ENCODE measurements at places on chromosomes 7 and 10.

GRCh38 chr7:11035661-11036060 is 62.0 kb downstream of the PHF14 start:
- no peak for DNase-seq

GRCh38 chr10:91006001-91006751 is 85.3 kb upstream of the ANKRD1 start:
- peak; percentile 62 for DNase-seq

GRCh38 chr10:103053659-103054581 is 135.8 kb downstream of the CNNM2 start:
- DNase-seq = peak; percentile 51

GRCh38 chr7:116075351-116076145 is 45.0 kb upstream of the TFEC start:
- no peak for DNase-seq

DNA sequence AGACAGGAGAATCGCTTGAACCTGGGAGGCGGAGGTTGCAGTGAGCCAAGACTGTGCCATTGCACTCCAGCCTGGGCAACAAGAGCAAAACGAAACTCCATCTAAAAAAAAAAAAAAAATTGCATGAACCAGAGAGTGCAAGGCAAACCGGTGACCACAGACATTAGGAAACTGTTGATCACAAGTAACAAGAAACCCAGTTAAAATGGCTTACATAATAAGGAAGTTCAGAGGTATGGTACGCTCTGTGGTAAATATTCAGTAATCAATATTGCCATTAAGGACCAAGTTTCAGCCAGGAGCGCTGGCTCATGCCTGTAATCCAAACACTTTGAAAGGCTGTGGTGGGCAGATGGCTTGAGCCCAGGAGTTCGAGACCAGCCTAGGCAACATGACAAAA is 9.2 kb upstream of the NT5C2 start:
- DNase-seq = no peak

DNA sequence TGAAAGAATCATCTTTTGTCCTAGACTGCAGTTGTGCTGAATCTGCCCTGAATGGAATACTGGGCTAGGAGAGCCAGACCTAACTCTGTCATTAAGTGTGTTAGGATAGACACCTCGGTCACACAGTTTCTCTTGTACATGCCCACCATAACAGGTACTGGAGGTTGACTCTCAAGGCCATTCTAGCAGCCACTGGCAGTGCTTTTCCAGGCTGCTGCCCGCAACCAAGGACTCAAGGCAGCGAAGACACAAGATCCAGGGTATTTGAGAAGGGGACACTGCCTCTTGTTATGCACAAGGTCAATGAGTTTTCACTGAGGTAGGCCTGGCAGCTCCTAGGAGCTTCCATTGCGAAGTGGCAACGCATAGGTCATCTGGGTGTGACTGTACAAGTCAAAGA is 70.6 kb upstream of the ZNF746 start:
- no peak for DNase-seq

- peak; percentile 23 for DNase-seq
These were observed 1164.0 kb upstream of the CELF2 start for GRCh38 chr10:9853405-9854355.

GRCh38 chr7:34501156-34501555 is 156.9 kb upstream of the NPSR1 start:
- no peak for DNase-seq

- no peak for DNase-seq
These were observed 103.3 kb downstream of the SEMA3A start for GRCh38 chr7:84091318-84091717.

DNA sequence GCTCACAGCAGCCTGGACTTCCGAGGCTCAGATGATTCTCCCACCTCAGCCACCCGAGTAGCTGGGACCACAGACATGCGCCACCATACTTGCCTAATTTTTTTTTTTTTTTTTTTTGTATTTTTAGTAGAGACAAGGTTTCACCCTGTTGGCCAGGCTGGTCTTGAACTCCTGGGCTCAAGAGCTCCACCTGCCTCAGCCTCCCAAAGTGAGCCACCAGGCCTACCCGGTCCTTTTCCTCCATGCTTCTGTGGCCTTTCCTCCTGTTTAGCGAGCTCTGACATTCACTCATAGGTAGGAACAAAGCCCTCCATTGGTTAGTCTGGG is 50.1 kb upstream of the SRPK2 start:
- no peak for DNase-seq

DNA sequence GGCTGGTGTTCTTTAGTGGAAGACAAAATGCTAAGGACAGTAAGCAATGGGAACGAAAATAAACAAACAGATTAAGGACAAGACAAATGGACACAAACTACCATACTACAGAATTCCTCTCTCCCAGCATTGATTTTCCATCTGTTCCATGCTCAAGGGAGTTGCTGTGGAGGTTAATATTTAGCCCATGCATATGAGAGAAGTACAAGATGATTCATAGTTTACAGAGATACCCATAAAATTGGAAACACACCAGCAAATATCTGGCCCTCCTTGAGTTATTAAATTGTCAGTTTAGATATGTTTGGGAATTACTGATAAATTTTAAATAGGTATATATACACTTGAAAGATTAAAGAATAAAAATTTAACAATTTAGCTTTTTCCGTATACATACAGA is 69.8 kb downstream of the GLI3 start:
- DNase-seq = no peak

GRCh38 chr7:117124591-117125220 is 171.4 kb downstream of the ST7 start:
- DNase-seq = peak; percentile 44

GRCh38 chr7:157299613-157300368 is 37.0 kb upstream of the DNAJB6 start:
- no peak for DNase-seq

GRCh38 chr10:9745158-9745557 is 1272.5 kb upstream of the CELF2 start:
- DNase-seq = no peak

GRCh38 chr7:108015740-108016139 is 12.8 kb upstream of the LAMB1 start:
- DNase-seq = no peak

- no peak for DNase-seq
These were observed 75.0 kb upstream of the JCAD start for GRCh38 chr10:30134171-30134945.

DNA sequence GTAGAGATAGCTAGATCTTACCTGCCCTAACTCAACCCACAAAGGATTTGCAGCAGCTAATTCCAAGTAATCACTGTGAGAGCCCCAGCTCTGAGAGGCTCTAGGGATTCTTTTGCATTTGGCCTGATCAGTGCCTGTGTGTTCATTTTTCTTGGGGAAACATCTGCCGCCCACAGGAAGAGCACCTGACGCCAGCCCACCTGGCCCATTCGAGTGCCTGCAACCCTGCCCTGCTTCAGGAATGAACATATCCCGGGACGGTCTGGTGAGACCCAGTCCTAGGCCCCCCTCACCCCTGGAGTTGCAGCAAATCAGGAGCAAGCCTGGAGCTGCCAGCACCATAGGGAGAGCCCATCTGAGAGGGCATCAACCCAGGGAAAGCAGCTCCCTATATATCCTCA is 38.8 kb downstream of the GSDME start:
- no peak for DNase-seq

DNA sequence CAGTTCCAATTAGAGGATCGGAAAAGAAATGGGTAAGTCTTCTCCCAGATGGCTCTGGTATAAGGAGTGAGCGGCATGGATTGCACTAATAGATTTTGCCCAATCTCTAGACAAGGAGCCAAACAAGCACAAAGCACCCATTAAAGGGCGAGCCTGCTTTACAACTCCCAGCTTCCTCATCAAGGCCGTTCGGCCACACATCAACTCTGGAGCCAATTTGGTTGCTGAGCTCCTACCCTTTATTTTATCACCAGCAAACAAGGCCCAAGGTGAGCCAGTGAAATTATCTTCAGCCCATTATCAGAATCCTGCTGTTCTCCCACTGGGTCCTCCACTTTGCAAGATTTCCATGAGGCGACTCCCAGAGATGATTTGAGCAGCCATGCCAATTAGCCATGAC is 292.2 kb upstream of the NPVF start:
- DNase-seq = no peak

GRCh38 chr10:126917375-126917774 is 12.1 kb downstream of the DOCK1 start:
- no peak for DNase-seq

Data from right lung (tissue), 10 donors.